Stimulated activated CD8-positive, alpha-beta memory T cell treated with anti-CD3 and anti-CD28 coated beads, Interleukin-7, amount 100 ng/mL, for 4 hours (primary cell): ENCODE measurements at places on chromosomes 3 and 15.

DNA sequence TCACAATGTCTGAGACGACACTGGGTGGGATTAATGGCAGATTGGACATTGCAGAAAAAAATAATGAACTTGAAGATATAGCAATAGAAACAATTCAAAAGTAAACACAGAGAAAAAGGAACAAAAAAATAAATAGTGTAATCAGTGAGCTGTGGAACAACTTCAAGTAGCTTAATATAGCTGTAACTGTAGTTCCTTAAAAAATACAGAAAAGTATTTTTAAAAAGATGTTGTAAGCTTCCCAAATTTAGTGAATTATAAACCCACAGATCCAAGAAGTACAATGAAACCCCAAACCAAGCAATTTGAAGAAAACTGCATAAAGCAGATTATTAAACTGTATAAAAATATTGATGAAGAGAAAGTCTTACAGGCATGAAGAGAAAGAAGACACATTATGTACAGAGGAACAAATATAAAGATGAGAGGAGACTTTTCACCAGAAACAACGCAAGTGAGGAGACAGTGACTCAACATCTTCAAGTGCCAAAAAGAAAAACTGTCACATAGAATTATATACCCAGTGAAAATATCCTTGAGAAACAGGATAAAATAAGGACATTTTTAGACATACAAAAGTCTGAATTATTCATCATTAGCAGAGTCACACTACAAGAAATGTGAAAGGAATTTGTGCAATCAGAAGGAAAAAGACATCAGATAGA is 176.4 kb downstream of the NFKBIZ start:
- no peak for DNase-seq

GRCh38 chr15:66071921-66072295 is 181.6 kb downstream of the MEGF11 start:
- DNase-seq = no peak

DNA sequence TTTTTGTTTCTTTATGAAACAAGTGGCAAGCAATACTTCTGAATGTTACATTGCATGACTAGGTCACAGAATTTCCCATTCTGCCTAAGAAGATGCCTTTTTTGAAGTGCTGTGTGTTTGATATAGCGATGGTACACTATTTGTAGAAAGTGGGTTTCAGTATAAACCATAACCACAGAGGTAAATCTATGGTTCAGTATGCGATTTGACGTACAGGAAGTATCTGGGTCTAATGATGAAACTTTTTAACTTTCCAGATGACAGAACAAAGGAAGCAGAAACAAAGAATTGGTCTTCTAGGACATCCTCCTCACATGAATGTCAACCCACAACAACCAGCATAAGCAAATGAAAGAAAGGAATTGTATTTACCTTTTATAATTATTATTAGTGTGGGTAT is 133.4 kb upstream of the BHLHE40 start:
- no peak for DNase-seq

- DNase-seq = no peak
These were observed 496.0 kb upstream of the RGMA start for GRCh38 chr15:93585012-93585411.

DNA sequence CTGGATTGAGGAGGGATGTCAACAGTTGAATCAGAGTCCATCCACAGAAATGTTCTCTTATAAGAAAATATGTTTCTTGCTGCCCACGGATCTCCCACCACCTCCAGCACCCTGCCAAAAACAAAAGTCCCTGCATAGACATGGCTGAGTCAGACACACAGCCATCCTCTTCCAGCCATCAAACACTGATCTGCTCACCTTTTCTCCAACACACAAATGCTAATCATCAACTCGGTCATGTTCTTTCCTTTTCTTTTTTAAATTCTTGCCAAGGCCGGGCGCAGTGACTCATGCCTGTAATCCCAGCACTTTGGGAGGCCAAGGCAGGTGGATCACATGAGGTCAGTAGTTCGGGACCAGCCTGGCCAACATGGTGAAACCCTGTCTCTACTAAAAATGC is 110.7 kb upstream of the IL12A start:
- no peak for DNase-seq

DNA sequence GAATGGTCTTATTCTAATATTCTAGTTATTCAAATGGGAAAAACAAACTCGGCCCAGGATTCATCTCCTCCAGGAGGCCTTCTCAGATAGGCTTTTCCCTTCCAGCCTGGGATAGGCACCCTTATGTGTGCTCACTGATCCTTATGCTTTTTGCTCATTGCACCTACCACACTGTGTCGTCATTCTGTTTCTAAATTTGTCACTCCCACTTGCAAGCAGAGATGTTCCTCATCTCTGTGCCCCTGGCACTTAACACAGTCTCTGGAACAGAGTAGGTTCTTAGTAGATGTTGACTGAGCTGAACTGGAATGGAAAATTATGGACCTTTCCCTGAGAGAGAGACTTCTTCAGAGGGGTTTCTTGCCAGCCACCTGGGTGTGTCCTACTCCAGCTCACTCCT is 18.7 kb upstream of the SPG11 start:
- no peak for DNase-seq

DNA sequence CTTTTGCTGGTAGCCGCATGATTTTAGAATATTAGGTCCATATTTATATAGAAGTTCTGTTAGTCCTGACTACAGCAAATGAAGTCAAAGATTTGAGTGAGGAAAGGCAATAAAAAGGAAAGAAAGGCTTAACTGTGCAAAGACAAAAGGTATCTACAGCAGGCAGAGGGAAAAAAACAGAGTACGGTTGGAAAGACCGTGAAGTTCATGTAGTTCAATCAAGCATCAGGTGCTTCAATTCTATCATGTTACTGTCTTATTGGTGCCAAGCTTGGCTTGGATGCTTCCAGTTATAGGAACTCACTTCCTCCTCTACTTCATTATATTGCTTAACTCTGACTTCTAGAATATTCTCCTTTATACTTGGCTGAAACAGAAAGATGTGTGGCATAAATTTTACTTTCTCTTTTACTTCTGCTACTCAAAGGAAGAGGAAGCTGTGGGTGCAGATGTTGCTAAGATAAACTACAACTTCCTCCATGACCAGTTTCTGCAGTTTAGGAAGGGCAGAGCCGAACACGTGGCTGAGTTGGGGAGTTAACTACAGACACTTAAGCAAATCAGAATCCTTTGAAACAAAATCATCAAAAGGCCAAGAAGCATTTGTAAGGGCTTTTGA is 72.6 kb upstream of the ZBED2 start:
- DNase-seq = peak; percentile 63

- no peak for DNase-seq
These were observed 180.2 kb upstream of the CBLB start for GRCh38 chr3:106048946-106049481.

DNA sequence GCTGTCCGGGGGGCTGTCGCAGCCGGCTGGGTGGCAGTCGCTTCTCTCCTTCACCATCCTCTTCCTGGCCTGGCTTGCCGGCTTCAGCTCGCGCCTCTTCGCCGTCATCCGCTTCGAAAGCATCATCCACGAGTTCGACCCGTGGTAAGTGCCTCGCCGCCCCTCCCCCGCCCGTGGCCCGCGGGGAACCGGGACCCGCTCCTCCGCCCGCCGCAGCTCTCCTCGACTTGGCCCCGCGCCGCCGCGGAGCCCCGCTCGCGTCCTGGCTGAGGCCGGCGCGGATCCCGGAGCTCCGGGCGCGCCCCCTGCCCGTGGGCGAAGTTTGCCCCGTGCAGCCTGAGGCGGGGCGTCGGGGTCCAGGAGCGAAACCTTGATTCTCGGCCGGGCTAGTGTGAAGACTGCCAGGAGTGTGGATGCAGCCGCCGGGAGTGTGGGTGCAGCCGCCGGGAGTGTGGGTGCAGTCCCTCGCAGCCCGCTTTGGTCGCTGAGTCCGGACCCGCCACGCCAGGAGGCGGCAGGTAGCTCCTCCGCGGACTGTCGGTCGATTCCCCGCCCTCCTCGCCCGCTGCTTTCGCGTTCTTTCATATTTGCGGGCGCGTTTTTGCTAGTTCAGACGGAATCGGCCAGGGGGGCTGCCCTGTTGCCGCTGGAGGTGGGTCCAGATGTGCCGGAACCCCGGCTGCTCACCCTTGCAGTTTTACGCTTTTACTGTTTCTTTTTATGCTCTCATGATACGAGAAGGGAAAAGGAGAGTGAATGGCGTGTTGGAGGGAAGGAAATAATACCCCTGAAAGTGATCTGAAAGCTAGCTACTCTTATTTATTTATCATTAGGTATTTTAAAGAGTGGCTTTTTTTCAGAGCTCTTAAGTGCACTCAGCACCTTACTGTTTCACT is 692 bp downstream of the STT3B start:
- DNase-seq = peak; percentile 17

GRCh38 chr3:123899300-123899865 is 15.3 kb upstream of the MYLK start:
- no peak for DNase-seq

DNA sequence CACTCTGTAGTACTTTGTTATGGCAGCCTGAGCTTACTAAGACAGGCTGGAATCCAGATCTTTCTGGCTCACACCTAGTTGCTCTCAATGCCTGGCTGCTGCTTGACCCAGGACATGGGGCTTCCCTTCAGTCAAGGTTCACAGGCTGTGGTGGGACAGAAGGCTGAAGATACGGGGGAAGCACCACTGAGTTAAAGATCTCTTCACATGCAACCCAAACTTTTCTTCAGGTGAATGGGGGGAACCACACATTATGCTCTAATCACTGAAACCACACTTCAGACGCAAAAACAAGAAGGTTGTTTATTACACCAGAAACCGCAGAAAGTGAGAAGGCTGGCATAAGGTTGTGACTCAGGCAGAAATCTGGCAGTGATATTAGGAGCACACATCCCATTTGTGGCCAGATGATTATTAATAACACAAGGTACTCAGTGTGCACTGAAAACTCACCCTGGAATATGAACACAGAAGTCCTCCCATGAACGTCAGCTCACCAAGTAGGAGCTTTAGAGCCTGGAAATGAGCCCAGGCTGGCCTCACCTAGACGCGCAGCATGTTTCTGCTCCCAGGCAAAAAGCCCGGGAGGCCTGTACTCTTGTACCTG is 230.5 kb upstream of the CHRNA7 start:
- no peak for DNase-seq

- no peak for DNase-seq
These were observed 25.7 kb downstream of the DCLK3 start for GRCh38 chr3:36738702-36739101.

DNA sequence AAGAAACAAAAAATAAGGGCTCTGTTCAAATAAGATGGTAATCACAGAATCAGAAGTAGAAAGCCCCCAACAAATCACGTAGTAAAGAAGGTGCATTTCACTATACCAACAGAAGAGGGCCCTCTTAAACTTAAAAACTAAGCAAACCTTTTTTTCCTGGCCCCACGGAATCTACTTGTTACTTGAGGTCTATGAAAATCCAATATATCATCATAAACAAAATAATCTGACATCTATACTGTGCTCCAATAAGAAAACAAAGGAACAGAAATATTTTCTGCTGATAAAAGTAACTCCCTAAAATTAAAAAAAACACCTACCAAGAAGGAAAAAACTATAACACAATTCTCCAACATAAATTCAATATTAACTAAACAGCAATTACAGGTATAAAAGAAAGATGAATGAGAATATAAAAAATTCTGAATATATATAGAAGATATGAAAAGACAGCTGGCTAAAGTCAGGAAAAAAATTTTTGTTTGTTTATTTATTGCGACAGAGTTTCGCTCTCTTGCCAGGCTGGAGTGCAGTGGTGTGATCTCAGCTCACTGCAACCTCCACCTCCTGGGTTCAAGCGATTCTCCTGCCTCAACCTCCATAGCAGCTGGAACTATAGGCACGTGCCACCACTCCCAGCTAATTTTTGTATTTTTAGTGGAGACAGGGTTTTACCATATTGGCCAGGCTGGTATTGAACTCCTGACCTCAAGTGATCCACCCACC is 81.8 kb downstream of the CLASP2 start:
- DNase-seq = no peak

DNA sequence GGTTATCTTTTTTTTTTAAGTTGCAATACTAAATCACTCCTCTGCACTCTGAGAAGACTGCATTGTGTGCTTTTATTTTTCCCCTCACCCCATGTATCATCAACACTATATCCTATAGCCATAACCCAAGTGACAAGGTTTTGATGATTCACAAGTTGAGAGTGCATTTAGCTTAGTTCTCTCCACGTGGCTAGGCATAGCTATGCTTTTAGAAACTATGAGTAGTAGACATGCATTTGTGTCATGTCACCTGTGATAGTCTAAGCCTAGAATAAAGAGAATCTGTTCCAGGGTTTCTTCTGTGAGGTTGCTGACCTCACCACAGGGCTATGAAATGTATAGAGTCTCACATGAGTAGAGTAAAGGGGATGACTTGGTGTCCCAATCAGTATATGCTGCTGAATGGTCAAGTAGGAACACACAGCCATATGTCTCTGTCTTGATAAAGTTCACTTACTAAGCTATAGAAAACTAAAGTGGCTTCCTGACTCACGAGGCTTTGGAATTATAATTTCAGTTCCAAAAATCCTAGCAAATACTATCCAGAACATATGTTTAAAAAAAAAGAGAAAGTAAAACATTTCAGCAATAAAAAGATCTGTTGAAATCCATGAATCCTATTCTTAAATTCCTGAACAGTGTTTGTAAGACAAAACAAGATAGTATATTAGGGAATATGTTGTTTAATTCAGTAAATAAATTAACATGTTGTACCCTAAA is 206.3 kb downstream of the LSAMP start:
- DNase-seq = no peak

DNA sequence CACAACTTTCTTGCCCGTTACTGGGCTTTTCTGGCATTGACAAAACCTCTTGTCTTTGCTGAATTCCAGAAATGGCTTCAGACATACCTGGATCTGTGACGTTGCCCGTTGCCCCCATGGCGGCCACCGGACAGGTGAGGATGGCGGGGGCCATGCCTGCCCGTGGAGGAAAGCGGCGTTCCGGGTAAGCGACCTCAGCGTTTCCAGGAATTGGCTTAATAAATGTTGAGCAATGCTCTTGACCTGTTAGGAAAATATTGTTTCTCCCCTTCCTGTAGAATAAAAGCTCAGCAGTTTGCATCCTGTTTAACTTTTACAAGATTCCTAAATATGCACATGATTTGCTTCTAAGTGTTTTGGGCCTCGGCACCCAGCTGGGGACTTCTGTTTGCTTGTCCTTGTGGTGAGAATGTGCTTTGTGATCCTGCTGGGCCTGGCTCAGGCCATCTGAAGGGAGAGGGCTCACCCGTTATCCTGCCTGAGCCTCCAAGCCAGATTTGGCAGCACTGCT is 46.7 kb downstream of the ARNT2 start:
- no peak for DNase-seq
